ENCODE measurements at places on chromosomes 16 and 17.
A peak's percentile ranks its signal among the peaks of the same experiment; 100 is the strongest.

DNA sequence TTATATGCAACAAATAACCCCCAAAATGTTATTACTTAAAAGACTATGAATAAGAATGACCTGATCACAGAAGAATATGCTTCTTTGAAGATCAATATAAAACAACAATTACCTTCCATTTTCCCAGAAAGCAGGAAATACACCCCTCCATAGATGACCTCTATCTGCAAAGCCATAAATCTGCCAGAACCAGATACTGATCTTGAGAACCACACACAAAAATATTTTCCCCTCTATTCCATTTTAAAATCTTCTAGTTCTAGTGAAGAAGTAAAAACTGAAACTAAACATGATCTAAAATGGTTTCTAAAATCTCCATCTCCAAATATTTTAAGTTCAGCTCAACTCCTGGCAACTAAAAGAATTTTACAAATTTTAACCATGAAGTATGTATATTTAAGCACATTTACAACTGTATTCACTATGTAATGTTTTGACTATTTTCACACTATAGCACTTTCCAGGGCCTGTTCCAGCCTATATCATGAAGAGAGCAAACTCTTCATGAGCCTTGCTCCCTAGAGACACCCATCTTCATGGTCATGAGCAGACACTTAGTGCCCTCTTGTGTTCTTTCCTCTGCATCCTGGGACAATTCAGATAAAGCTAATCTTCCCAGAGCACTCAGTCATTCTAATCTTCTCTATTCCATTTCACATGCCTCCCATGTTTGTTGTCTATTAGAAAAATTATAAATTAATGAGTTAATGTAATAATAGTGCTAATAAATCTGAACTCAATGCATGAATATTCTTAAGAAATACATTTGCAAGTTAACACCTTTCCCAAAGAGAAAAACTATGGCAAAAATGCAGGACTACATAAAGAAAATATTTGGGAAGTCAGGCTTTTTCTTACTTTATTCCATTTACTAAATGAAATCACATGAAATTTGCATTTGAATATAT is 87.0 kb downstream of the HELZ start:
- no peak for DNase-seq

GRCh38 chr16:10565167-10565566 is 15.2 kb downstream of the EMP2 start:
- no peak for DNase-seq

DNA sequence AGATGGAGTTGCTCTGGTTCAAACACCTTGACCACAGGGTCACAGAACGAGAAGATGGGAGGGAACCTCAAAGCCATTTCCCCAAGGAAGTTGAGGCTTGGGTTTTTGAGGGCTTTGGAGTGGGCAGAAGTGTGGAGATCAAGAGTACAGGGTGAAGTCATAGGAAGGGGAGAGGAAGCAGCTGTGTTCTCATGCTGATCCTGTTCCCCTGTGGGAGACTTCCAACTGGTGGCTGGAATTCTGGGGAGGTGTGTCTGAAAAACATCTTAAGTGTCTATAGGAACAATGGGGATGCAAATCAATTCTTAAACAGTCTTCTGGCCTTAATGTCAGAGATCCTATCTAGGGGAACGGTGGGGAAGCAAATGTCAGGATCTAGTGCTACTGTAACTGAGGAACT is 38.8 kb upstream of the HSBP1 start:
- no peak for DNase-seq

DNA sequence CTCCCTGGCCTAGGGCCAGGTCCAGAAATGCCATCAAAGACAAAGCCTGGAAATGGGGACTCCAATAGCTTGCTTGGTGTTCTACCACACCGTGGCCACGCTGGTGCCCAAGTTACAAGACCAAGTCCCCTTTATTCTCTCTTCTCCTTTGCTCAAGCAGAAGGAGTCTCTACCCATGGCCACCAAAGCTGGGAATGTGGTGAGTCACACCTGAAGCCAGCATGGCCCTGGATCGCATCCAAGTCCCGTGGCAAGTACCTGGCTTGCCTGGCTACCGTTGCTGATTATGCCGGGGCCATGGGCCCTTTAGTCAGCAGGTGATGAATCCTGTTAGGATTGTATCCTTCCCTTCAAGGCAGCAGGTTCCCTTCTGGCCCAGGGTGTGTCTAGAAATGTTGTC is 260.0 kb downstream of the HAPSTR1 start:
- no peak for DNase-seq

GRCh38 chr17:55067697-55068439 is 99.3 kb downstream of the STXBP4 start:
- DNase-seq = peak; percentile 73

DNA sequence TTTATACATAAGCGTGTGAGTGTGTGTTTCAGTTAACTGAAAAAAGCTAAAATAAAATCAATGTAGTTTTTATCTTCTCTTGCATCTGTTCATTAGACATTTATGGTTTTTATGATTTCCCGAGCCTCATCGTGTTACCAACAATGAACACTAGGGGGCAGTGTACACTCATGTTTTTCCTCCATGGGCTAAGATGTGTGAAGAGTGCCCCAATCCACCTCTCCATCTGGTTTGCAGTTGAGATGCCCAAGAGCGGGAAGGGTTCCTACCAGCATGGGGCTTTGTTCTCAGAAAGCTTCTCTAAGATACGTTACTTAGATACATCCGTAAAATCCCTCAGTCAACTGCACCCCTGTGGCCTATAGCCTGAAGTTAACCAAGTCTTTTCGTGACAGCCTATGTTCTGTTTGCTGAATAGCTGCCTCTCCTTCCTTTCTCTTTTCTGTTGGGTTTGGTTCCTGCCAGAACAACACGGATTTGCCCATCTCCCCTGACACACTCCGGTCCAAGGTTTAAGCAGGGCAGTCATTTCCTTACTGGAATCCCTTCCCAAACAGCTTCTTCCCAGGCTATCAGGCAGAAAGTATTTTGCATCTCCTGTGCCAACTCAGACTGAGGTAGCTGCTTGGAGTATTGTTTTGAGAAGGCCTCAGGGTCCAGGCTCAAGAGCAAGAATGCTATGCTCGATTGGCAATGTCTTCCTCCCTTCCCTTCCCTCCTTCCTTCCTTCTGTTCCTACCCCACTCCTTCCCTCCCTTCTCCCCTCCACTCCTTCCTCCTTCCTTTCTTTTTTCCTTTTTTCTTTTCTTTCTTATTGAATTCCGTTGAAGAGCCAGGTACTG is 12.9 kb upstream of the ELAC2 start:
- peak; percentile 89 for DNase-seq

GRCh38 chr16:12612598-12613101 is 191.0 kb downstream of the CPPED1 start:
- DNase-seq = no peak

- no peak for DNase-seq
Measured at GRCh38 chr17:2898255-2898926, 102.2 kb downstream of the RAP1GAP2 start.

DNA sequence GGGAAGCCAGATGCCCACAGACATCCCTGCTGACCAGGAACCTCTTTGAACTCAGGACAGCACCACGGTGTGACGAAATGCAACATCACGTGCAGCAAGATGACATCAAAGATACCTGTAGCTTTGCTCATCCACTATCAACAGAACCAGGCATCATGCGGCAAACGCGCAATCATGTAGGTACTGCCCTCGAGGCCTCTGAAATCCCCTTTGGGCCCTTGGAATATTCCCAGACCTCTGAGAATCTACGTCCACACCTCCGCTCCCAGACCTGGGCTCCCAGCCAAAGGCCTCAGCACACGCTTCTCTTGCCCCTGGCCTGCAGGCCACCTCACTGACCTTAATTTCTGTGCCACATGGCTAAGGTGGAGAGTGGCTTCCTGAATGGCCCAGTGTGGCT is 7.3 kb downstream of the CX3CL1 start:
- no peak for DNase-seq

- DNase-seq = no peak
Measured at GRCh38 chr17:66451188-66452149, 149.1 kb downstream of the PRKCA start.

DNA sequence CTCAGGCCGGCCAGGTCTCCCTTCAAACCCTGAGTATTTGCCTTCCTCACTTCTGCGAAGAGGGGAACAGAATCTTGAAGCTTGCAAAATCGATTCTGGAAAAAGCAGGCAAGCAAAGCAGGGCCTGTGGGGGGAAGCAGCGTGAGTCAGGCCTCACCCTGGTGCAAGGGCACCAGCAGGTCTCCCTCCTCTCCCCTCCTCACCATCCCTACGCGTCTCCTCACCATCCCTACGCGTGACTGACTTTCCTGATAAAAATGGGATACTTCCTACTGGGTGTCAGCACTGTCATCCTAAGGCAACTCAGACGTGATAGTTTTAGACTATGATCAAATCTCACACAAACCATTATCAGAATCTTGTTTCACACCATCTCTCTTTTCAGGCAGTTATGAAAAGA is 12.1 kb downstream of the CMTM3 start:
- no peak for DNase-seq

- DNase-seq = no peak
Measured at GRCh38 chr17:80858301-80859001, 133.2 kb upstream of the CHMP6 start.

GRCh38 chr17:61289408-61290385 is 109.9 kb upstream of the TBX2 start:
- no peak for DNase-seq

DNA sequence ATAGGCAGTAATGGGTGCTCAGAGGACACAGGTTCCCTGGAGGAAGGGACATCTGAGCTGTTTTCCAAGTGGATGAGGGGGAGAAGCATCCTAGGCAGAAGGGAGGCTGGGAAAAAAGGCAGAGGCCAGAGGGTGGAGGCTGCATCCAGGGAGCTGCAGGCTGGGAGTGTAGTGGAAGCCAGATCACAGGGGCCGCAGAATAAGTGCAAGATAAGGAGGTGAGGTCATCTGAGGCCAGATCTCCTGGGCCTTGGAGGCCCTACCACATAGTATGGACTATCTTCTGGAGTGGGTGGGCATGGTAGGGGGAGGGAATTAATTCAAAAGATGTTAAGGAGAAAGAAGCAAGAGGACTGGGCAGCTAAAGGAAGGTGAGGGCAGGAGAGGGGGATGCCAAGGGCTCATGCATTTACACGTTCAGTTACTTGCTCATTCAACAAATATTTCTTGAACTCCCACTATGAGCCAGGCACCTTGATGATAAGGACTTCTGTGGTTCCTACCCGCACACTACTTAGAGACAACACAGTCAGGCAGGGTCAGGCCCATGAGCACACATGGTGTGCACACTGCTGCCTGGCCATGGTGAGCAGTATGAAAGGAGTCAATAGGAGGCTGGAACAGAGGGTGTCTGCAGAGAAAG is 2.4 kb upstream of the RIPOR1 start:
- DNase-seq = no peak

- no peak for DNase-seq
Measured at GRCh38 chr17:34755371-34755770, 176.0 kb downstream of the TMEM132E start.

- no peak for DNase-seq
Measured at GRCh38 chr17:57744195-57745170, 616 bp downstream of the CCDC182 start.

- DNase-seq = no peak
Measured at GRCh38 chr16:47311738-47312505, 148.9 kb downstream of the ITFG1 start.

- DNase-seq = no peak
Measured at GRCh38 chr16:89900885-89901284, 17.8 kb upstream of the MC1R start.

DNA sequence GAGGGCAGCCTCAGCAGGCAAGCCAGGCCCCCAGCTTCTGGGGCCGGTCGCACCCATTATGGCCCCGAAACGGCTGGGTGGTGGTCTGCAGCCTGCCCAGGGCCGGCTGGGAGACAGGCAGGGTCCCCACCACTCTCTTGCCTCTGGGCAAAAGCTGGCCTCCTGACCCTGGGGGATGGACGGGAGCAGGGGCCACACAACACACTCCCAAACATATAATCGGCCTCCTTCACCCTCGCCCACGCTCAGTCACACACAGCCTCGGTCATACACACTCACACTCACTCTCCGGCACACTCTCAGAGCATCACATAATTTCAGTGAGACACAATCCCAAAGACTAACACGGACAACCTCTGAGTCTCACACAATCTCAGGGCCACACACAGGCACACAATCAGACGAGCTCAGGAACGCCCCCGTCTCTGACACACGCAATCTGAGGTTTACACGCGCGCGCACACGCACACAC is 589 bp downstream of the PEMT start:
- DNase-seq = no peak

DNA sequence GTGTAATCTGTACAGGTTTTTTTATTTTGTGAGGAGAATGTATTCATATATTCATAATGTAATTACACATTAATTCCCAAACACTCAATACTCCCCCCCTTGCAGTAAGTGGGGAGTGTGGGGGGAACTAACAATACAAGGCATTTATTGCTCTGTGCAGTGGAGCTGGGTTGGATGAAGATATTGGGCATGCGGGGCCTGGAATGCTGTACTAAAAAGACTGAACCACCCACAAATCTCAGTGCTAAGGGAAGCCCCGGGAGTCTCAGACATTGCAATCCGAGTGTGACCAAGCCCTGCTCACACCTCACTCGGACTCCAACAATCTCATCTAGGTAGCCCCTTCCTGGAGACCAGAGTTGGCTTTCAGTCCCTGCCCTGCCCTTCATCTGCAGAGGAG is 6.0 kb downstream of the PLLP start:
- DNase-seq = no peak

- DNase-seq = no peak
Measured at GRCh38 chr16:87216148-87216840, 100.9 kb downstream of the C16orf95 start.

GRCh38 chr17:74635418-74635817 is 11.9 kb upstream of the CD300E start:
- no peak for DNase-seq

- DNase-seq = no peak
Measured at GRCh38 chr16:83704656-83705055, 103.1 kb upstream of the HSBP1 start.

GRCh38 chr16:83971165-83972130 is 3.4 kb downstream of the NECAB2 start:
- no peak for DNase-seq

GRCh38 chr16:53449816-53450517 is 15.7 kb downstream of the RBL2 start:
- DNase-seq = no peak

- no peak for DNase-seq
Measured at GRCh38 chr16:67608364-67608763, 36.6 kb upstream of the CARMIL2 start.

Data from hematopoietic multipotent progenitor cell (in vitro differentiated cells).